ENCODE measurements at places on chromosomes 11 and 22.

DNA sequence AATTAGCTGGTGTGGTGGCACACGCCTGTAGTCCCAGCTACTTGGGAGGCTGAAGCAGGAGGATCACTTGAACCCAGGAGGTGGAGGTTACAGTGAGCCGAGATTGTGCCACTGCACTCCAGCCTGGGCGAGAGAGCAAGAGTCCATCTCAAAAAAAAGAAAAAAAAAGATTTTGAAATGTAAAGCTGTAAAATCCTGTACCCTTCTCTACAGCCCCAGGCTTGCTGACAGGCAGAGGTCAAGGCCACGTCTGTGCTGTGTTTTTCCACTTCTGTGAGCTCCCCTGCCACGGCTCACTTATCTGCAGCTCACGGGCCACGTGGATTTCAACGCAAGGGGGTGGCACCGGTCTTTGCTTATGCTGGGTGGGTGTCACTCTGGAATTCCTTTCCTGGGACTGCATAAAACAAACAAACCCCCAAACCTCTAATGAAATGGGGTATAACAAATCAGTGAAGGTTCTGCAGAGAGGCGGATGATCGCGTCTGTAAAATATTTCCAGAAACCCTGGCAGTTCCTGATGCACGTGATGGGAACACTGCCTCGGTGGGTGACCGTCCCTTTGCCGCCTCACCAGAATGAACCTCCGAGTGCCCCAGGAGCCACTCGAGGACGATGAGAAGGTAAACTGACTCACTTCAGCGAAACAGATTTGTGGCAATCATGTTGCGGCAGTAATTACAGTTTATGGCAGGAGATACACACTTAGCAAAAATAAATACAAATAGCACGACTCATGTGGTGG lies 44.0 kb upstream of the ATXN10 start:
- DNase-seq = no peak

GRCh38 chr11:14364322-14364721 lies 5.3 kb upstream of the RRAS2 start:
- no peak for DNase-seq

DNA sequence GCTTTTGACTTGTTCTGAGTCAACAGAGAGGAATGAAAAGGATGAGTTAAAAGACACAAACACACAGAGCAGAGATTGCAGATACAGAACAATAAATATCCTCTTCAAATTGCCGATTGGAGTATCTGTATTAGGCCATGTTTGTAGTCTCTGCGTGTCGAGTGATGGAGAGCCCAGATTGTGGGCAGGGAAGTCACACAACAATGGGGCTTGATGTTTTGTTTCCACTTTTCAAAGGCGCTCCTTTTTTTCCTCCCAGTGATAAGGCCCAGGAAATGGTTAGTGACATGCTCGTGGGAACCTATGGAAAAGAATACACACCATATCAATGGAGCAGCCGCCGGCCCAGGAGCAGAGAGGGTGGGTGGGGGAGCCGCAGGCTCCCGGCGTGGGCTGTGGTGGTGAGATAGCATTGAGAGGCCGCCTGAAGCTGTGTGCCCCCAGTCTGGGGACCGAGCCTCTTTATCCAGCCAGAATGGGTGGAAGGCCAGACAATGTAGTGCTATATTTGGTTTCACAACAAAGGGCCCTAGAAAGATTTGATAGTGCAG lies 555.9 kb downstream of the INSC start:
- DNase-seq = no peak

DNA sequence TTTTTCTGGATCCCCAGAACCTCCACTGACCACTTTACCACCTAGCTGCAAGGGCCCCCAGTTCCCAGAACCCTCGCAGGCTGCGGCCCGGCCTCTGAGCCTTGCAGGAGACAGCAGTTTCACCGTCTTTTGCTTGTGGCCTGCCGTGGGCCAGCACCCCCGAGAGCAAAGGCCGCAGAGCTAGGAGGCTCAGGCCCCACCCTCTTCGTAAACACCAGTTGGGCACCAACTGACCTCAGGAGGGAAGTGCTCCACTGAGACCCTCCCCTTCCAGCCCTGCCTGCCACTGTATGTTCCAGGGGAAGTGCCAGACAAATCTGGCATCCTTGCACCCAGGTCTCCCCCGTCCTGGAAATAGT lies 23.4 kb upstream of the CREB3L1 start:
- no peak for DNase-seq

- DNase-seq = no peak
These were observed 791.7 kb downstream of the FAM181B start for GRCh38 chr11:81941998-81942397.

DNA sequence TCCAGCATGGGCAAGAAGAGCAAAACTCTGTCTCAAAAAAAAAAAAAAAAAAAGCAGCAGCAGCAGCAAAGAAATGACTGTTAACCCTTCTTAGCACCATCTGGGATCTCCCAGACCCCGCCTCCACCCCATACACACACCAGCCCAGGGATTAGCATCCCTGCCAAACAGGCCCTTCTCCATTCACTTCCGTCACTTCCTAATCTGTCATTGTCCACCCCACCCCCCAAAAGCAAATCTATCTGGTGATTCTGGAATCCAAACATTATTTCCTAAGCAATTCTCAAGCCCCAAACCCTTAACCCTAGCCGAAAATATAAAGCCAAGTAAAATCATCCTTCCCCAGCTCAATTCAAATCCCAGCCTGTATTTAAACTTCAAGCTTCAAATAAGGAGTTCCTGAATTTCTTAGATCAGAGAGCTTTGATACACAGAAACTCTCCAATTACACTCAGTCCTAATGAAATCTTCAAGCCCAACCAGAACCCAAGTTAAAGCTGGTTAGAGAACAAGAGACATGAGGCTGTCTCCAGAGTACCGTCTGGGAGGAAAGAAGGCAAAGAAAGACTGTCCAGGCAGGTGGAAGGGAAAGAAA lies 6.0 kb upstream of the AHNAK start:
- DNase-seq = no peak

DNA sequence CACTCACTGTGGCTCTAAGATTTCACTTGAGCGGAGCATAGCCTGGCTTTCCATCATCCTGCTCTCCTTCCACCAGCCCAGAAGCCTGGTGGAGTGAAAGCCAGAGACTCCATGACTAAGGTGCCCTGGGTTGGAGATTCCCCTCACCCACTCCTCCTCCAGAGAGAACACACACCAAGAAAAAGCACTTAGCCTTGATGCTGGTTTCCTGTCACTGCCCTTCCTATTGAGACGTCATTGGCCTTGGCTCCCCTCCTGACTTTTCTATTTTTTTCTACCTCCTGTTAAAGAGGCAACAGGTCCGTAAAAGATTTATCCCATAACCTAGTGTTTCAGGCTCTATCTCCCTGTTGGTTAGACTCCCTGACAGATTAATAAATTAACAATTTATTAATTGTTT lies 38.5 kb upstream of the APLNR start:
- DNase-seq = no peak

Data from renal cortical epithelial cell (primary cell).